Nephron progenitor cell (in vitro differentiated cells): ENCODE measurements at places on chromosomes 1 and 21.

GRCh38 chr1:225891229-225891972, 2.5 kb upstream of the LEFTY1 start:
- DNase-seq: no peak

DNA sequence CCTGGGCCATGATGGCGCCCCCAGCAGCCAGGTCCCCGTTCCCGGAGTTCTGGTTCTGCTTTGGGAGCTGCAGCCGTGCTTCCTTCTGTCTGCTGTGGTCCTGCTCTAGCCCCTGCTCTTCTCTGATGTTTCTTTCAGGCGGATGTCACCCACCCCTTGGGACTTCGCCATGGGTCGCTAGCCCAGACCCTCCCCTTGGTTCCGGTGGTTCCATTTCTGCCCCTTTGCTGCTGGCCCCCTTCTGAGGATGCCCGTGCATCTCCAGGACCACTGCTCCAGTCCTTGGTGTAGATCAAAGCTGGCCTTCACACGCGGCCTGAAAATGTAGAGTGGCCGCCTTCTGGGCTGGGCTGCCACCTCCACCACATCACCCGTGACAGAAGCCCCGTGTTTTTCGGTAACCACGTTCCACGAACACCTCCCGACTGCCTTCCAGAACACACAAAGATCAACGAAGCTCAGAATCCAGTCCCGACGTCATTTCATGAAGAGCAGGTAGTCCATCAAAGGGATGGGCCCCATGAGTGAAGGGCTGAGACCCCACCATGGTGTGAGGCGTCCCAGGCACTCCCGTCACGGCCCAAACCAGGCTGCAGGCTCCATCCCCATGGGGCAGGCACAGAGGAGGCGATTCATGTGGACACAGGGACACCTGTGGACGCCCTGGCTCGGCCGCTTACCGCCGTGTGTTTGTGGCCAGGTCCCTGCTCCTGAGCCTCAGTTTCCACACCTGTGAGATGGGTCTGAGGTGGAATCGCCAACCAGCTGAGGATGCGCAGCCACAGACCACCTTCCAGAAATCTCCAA, 24.4 kb downstream of the KRTAP10-1 start:
- no peak for DNase-seq

DNA sequence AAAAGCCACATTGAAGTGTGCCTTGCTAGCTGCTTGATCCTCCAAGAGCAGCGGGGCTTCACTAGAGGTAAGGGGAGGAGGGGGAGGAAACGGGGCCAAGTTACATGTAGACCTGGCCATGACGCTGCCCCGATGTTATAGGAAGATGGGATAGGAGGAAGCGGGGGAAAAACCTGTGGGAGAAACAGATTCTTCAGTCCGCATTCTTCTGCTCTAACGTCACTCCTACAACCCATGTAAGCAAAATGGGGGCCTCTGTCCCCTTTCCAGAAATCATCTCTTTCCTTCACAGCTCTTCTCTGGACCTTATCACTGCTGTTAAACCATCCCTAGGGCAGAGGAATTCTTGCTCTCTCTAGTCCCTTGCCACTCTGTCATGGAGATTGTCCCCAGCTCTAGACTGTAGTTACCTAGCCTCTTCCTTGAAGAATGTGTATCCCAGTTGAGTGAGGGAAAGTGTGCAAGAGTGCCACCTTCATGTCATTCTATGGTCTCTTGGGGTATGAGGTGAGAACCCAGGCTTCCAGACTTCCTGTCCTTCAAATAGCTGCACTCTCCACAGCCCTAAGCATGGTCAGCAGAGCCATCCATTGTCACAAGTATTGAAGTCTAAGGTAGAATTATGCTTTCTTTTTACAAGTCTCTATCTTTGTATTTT, 11.4 kb downstream of the PLEKHO1 start:
- DNase-seq: no peak

DNA sequence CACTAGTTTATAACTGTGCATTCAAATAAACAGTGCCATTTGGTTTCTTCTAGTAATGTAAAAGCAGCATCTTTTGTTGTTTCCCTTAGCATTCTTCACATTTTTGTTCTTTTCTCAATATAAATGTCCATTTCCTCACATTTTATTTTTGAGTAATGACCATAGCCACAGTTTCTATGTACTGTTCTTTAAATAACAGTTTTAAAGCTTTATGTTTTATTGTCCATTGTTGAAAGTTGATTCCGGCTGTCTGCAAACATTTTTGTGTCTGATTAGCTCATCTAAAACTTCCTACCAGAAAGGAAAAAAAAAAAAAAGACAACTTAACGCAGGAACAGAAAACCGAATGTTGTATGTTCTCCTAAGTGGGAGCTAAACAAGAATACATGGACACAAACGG, 139.7 kb downstream of the MAGI3 start:
- no peak for DNase-seq

- DNase-seq: no peak
These were observed 78.8 kb downstream of the GPR161 start for GRCh38 chr1:168057921-168058320.

GRCh38 chr1:41586230-41586629, 101.7 kb upstream of the EDN2 start:
- no peak for DNase-seq

DNA sequence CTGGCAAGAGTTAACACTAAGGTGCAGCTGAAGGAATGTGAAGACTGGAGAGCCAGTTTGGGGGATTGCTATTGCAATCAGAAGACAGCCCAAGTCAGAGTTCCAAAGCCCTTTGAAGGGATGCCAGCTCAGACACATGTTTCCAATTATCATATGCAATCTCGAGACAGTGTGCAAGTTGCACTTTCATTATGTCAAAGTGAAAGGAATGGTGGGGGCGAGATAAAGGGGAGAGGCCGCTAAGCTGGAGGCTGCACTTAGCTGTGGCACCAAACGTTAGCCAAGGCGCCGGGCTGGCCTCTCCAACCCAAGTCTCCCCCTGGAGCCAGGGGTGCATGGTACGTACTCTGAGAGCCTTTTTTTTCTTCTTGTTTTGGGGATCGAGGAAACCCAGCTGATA, 58.0 kb downstream of the NGF start:
- no peak for DNase-seq

GRCh38 chr1:14098294-14098913, 398.4 kb downstream of the PRDM2 start:
- DNase-seq: no peak

DNA sequence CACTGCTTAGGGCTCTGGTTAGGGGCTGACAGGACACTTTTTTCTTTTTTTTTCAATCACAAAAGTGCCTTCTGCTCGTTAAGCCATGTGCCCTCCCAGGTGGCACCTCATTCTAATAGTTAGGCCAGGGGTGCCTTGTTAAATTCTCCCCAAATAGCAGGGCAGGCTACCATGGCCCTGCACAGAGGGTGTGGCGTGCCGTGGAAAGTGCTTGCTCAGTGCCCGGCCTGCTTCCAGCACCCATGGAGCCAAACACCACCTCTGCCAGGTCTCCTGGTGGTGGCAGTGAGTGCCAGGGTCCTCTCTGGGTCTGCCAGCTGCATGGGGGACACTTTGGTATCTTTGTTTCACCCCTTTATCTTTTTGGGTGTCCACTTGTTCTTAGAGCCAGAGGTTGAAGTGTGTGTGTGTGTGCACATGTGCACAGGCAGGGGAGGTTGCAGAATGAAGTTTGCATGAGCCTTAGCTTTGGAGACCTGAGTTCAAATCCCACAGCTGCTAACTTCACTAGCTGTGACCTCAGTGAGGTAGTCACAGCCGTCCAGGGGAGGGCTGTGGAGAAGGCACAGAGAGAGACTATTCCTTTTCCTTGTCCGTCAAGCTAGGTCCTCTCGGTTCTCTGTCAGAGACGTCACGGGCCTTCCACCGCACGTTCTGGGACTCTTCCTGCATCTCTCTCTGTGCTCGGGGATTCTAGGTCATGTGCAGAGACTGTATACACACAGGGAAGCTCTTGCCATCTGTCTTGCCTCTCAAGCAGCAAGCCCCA, 39.9 kb upstream of the CSF3R start:
- no peak for DNase-seq

- DNase-seq: no peak
These were observed 20.3 kb downstream of the ZYG11A start for GRCh38 chr1:52862666-52863458.

DNA sequence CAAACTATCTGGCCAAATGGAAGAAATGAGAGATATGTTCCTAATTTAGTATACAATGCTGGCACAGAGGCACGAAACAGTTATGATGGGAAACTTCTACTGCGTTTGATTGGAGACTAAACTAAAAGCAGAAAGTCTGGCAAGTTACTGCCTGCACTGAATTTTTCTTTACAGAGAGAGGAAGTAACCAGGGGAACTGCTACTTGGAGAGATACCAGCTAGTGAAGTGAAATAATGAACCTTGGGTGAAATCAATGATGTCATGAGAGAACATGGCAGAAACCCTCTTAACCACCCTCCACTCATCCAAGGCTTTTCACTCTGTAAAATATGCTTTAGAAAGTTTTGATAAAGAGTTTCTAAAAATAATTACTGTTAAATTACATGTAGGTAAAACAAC, 29.3 kb downstream of the NIBAN1 start:
- no peak for DNase-seq
